ENCODE measurements at places on chromosomes 7 and 10. TPM values are rescaled to one million over a fixed set of nuclear protein-coding genes. Genes with fewer than 3 reads are reported as not detected.

CLCN1 gene
- not detected for total RNA-seq

IRF5 gene
- total RNA-seq, result not detected

TMEM270 gene
- total RNA-seq, result not detected

ZNF783 gene
- total RNA-seq, result 3.0 TPM

CARD11 gene
- 3.9 TPM for total RNA-seq

CLDN15 gene
- 3.5 TPM for total RNA-seq
